ENCODE measurements at places on chromosomes 6 and 20. TPM values are rescaled to one million over a fixed set of nuclear protein-coding genes. Genes with fewer than 3 reads are reported as not detected.

DNA sequence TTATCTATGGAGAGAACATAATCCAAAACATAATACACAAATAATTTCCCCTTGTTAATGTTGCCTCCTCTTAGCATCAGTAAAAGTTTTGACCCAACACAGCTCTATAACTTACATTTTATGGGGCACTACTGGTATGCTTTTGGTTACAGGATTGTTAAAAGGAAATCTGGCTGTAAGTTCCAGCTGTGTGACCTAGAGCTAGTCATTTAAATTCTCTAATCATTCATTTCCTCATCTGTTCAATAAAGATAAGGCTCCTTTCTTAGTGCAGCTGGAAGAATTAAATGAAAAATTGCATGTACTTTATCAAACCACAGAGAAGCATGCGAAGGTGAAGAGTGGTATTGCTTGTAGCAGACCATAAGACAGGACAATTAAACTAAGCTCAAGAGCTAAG lies 4.6 kb downstream of the SLC17A2 start:
- no peak for DNase-seq
- no peaks in the 10 kb centered on the region for H3K4me1 ChIP-seq
- H3K27me3 ChIP-seq = no peaks in the 10 kb centered on the region
- H3K36me3 ChIP-seq = no peaks in the 10 kb centered on the region
- no peak overlapping the region for H3K27ac ChIP-seq
- H3K4me3 ChIP-seq = no peak overlapping the region

The LGSN gene
- total RNA-seq = not detected

The DNAH8 gene
- 0.05 TPM for total RNA-seq

- DNase-seq = no peak
- no peaks in the 10 kb centered on the region for H3K36me3 ChIP-seq
- no peak overlapping the region for H3K4me3 ChIP-seq
- H3K27me3 ChIP-seq = peaks cover 99% of the 10 kb centered on the region
Observed at GRCh38 chr6:133893946-133894345, 5.0 kb downstream of the TCF21 start.

- no peak overlapping the region for H3K4me3 ChIP-seq
- peaks cover 36% of the 10 kb centered on the region for H3K27me3 ChIP-seq
- peaks cover 4% of the 10 kb centered on the region for H3K4me1 ChIP-seq
- H3K27ac ChIP-seq = peak overlapping the region; percentile 7
Observed at GRCh38 chr20:4607287-4607713, 114.4 kb upstream of the PRND start.

The HSPA12B gene
- 0.10 TPM for total RNA-seq

The DOK5 gene
- 2.2 TPM for total RNA-seq

DNA sequence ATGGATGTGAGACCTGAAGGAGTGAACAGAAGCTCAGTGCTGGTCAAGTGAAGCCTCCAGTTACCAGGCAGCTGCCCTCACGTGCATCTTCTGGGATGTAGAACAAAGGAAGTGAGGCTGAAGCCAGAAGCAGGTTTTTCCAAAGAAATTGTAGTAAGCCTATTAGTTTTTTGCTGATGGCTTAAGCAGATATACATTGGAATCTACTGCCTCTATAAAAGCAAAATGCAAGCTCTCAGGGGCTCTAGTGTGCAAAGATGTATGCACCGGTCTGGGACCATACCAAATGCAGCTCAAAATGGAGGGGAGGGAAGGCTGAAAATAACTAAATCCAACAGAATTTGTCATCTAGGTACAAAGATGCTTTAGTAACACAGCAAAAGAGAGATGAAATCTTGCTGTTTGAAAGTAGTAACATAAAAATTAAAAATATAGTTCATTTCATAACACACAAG lies 77.0 kb downstream of the DTNBP1 start:
- H3K4me3 ChIP-seq = no peak overlapping the region
- H3K4me1 ChIP-seq = no peaks in the 10 kb centered on the region
- no peak for DNase-seq
- no peaks in the 10 kb centered on the region for H3K36me3 ChIP-seq

GRCh38 chr6:41529970-41530369 lies 16.2 kb upstream of the FOXP4 start:
- H3K36me3 ChIP-seq = no peaks in the 10 kb centered on the region
- peaks cover 37% of the 10 kb centered on the region for H3K4me1 ChIP-seq
- H3K27me3 ChIP-seq = peaks cover 16% of the 10 kb centered on the region
- no peak overlapping the region for H3K4me3 ChIP-seq
